GOT3 (cell line): ENCODE measurements at places on chromosomes 4 and X.

- DNase-seq, result no peak
Measured at GRCh38 chr4:21888195-21888976, 60.2 kb downstream of the KCNIP4 start.

GRCh38 chrX:119648421-119648775 is 42.2 kb upstream of the NKRF start:
- no peak for DNase-seq

GRCh38 chrX:99703473-99703872 is 706.6 kb downstream of the PCDH19 start:
- no peak for DNase-seq

DNA sequence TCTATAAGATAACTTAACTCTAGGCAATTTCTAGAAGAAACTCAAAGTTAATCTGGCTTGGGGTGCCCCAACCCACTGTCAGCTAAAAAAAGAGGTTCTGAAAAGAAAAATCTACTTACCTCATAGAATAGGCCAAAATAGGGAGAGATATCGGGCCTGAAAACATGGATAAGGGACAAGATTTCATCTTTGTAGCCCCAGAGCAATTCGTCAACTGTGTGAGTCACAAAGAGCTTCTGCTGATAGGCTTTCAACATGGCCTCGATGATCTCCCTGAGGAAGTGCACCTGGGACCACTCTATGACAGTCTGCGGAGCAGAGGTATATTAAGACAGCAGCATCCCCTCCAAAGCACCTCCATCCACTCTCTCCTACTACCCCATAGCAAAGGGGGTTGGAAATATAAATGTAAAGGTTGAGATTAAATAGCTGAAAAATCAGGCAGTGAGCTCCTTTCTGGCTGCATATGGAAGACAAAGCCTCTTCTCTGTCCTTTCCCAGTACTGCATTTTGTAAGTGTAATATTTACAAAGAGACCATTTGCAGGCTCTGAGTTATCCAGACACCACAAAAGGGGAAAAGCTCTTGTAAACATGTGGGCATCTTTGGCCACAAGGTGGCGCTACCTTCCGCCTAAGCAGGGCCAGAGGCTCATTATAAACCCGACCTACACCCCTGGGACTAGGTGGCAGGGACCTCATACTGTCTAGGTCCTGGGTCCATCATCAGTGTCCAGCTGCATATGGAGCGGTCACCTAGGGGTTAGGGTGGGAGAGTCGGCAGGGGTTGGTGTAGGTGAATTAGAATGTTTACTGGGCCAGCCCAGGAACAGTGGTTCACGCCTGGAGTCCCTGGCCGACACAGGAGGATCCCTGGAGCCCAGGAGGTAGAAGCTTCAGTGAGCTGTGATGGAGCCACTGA is 31.5 kb upstream of the NUP54 start:
- DNase-seq, result no peak

DNA sequence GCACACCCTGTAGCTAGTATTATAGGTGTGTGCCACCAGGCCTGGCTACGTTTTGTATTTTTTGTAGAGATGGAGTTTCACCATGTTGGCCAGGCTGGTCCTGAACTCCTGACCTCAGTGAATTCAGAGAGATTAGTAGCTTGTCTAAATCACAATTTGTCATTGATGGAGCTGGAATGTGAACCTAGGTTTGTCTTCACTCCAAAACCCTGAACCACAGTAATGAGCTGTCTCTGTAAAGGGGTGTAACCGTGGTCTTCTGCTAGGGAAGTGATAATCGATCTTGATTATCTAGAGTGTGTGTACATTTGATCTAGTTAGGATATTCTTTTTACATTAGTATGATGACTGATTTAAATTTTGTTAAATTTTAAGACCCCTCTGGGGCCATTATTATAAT is 8.3 kb downstream of the ARHGAP10 start:
- no peak for DNase-seq

- DNase-seq, result no peak
Measured at GRCh38 chrX:37752936-37753335, 26.9 kb upstream of the CYBB start.

- no peak for DNase-seq
Measured at GRCh38 chrX:1516596-1517104, 20.3 kb downstream of the P2RY8 start.

DNA sequence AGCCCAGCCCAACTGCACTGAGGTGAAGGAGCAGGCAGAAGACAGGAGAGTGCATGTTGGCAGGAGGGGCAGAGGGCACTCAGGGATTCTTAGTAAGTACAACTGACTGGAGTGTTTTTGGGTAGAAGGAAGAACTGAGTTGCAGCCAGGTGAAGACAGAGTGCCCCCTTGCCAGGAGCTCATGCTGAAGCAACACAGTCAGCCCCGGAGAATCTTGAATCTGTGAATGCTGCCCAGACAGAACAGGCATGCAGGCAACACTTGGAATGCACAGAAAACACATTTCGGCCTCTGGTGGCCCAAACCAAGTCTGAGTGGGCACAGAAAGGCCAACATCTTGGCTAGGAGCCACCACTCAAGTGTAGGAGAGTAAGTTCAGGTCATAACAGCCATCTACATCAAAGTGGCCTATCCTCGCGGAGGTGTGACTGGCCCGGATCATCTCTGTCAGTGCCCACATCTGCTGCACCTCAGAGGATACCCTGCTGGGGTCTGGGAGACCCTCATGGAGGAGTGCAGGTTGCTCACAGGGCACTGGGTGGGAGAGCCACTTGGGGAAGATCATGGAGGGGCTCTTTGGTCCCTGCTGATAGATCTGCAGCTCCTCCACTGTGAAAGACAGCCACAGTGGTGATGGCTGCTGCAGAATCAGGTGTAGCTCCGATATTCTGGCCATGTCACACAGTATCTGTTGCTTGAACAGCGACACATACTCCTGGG is 40.4 kb downstream of the USP11 start:
- DNase-seq, result no peak

GRCh38 chr4:58064653-58065052 is 954.5 kb upstream of the IGFBP7 start:
- DNase-seq, result no peak

GRCh38 chr4:44668526-44668925 is 9.7 kb upstream of the GUF1 start:
- no peak for DNase-seq

DNA sequence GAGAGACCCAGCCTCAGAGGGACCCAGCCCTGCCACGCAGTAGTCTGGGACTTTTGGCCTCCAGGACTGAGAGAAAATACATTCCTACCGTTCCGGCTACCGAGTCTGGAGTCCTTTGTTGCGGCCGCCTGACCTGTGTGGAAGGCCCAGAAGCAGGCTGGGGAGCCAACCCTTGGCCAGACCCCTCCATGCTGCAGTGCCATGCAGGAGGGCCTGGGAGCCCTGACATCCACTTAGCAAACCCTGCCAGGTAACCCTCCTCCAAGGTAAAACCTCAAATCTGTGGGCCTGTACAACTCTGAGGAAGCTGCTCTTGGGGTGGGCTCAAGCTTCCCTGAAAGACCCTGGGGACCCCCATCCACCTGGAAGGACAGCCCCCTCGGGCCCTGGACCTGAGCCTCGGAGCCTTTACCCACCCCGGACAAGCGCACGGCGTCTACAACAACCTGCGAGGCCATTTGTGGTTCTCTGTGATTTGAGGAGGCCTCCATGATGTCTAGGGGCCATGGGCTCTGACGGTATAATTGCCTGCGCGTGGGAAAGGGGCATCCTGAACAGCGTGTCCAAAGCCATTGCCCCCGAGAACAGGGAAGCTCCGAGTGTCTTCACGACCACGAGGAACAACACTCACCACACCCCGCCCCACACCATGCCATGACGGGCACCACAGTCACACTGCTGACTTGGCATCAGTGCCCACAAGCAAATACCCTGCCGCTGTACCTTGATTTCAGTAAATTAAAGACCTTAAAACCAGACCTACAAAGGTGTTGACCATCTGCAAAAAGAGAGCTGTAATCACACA is 58.7 kb downstream of the ZFYVE28 start:
- DNase-seq, result no peak

DNA sequence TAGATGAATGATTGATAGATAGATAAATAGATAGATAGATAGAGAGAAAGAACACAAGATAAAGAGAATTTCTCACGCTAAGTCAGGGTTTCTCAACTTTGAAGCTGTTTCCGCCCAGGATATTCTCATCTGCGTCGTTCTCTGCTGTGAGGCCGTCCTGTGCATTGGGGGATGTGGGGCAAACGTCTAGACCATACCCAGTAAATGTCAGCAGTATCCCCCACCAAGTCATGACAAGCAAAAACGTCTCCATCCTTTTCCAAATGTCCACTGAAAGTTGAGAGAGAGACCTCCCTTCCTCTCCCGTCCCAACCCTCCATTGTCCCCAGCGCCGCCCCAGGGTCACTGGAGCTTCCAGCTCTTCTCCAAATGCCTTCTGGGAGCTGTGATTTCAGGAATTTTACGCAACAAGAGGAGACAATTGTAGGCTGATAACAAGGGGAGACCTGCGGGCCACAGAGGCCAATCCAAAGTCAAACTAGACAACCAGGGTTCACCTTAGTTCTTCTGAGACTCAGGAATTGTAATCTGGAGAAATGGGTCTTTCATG is 8.9 kb upstream of the CRLF2 start:
- no peak for DNase-seq

- no peak for DNase-seq
Measured at GRCh38 chr4:83046693-83047473, 11.9 kb downstream of the COPS4 start.

- no peak for DNase-seq
Measured at GRCh38 chr4:113316879-113317278, 267.4 kb downstream of the ANK2 start.

DNA sequence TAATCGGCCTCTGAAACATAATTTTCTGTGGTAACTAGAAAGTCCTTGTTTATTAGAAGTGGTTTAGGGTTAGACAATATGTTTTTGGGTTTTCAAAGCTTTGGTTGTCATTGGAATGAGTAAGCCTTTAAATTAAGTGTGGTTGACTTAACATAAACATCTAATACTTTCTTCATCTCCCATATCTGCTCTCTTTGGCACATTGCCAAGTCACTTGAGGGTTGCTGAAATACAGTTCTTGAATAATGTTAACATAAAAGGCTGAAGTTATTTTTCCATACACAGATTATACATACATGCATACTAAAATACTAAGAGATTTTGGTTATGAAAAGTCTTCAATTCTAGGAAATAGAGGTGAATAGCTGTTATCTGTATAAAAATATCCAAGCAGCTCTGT is 241.7 kb upstream of the BMP3 start:
- DNase-seq, result no peak

DNA sequence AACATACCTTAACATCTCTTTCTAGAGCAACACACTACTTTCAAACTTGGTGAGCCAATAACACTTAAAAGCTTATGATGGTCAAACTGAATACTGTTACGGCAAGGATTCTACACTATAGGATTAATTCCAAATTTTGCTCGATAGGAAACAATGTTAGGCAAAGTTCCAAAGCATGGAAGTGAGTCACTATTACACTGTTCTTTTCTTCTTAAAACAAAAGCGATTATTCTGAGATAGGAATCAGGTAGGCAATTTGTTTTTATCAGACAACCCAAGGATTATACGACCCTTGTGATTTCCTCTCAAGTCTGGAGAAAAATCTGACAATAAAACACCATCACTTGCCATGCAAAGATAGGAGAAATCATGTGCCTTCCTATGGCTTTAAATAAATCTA is 81.5 kb downstream of the HUWE1 start:
- DNase-seq, result no peak

DNA sequence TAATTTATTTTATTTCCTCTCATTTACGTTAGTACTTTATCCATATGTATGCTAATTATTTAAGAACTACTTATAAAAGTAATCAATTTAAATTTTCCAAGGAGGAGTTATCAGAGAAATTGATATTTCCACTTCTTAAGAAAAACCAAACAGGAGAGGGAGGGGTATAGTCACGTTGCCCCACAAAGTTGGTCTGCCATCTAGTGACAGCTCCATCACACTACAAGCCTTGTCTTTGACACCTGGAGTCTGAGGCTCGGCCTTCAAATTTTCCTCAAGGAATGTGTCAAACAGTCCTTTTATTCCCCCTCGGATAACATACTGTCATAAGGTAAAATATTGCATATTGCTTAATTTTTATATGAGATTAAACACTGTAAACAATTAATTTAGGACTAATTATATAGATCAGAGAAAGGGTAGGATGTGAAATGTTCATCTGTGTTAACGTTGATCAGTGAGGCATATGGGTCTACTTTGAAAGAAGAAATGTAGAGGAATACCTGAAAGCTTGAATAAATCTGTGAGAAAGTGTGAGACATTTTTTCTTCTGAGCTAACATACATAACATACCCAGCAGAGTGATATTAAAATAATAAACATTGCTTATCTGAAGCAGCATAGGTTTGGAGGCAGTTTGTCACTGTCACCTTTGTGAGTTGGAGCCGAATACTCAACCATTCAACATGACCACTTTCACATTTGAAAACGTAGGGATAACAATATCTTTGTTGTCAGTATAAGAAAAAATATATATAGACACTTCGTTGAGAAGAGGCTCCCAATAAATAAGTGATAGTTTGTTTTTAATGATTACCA is 114.4 kb downstream of the GLRA3 start:
- no peak for DNase-seq

DNA sequence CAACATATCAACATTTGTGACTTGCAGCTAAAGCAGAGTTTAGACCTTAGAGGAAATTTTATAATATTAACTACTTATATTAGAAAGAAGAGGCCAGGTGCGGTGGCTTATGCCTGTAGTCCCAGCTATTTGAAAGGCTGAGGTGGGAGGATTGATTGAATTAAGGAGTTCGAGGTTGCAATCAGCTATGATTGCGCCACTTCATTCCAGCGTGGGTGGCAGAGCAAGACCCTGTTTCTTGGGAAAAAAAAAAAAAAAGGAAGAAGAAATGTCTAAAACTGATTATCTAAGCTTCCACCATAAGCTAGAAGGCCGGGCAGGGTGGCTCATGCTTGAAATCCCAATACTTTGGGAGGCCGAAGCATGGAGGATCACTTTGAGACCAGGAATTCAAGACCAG is 42.0 kb upstream of the USP9X start:
- no peak for DNase-seq

DNA sequence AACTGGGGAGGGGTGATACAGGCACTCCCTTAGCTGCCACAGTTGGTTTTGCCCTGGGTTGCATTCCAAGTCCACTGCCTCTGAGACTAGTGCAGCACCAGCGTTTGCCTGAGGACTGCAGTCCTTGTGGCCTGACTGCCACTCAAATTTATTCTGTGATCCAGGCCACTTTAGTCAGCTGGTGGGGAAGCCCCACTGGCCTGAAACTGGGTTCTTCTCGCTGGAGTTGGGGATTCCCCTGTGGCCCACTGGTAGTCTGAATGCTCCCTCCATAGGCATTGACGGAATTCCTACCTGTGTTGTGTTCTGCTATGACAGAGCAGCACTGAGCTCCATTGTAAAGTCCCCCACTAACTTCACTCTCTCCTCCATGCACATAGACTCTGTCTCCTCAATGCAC is 63.8 kb downstream of the PTPN13 start:
- DNase-seq, result no peak

DNA sequence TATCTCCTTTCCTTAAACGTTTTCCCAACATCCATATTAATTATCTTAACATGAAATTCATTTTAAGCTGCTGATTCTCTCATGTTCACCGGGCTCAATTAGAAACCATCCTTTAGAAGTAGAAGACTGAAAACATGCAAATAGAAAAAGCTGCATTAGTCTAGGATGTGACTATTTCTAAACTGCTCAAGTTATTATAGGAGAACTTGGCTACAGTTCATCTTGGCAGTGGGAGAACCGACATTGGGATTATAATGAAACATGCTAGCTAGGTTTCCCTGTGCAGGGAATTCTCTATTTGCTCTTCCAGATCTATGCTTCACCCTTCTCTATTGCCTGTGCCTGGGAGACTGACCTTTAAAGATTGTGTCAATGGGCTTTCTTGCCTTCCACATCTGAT is 151.0 kb upstream of the PPARGC1A start:
- no peak for DNase-seq
